ENCODE measurements at places on chromosomes 12 and 14. TPM values are rescaled to one million over a fixed set of nuclear protein-coding genes. Genes with fewer than 3 reads are reported as not detected.

Gene TPPP2
- total RNA-seq = not detected

Gene TAS2R43
- 1.3 TPM for total RNA-seq

Gene OTUB2
- 1.3 TPM for total RNA-seq

Gene SCN8A
- 3.6 TPM for total RNA-seq

Gene RAPGEF3
- 15.6 TPM for total RNA-seq

Gene GALNT16
- total RNA-seq = 6.4 TPM

Gene GALC
- total RNA-seq = 29.8 TPM

Gene CACNA1C
- 89.4 TPM for total RNA-seq

Gene AICDA
- total RNA-seq = not detected

Gene LMNTD1
- total RNA-seq = 0.76 TPM

Gene KRT6A
- total RNA-seq = 1.4 TPM

Gene PRICKLE1
- 0.93 TPM for total RNA-seq

Gene RHEBL1
- total RNA-seq = 0.38 TPM

Gene OR4Q2
- total RNA-seq = not detected

Gene PLEKHG7
- 1.2 TPM for total RNA-seq

DNA sequence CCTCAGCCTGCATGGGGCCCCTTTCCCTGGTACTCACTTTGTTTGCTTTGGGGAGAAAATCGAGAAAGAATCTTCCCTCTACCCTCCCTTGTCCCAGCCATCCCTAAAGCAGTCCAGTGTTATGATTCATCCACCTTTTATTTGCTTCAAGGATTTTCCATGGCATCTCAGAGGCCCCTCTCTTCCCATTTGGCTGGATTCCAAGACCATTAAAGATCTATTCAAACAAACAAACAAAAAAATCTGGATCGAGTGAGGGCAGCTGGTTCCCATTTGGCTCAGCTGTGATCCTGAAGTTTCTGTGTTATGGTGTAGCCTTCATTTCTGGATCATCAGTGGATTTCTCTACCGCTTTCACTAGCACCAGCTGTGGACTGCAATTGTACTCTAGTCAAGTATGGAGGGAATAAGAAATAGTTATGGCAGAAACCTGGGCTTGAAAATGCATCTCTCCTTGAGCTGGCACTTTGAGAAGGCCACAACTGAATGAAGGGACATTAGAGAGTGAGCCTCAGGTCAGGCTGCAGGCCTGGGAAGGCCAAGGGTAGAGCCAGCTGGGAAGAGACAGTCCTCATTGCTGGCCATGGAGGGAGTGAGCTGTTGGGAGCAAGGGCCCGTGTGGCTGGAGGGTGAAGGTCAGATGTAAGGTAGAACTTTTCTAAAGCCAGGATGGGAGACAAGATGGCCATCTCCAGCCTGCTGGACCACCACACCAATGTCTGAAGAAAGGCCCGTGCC, 13.7 kb downstream of the KRT71 start:
- DNase-seq = peak; percentile 6

DNA sequence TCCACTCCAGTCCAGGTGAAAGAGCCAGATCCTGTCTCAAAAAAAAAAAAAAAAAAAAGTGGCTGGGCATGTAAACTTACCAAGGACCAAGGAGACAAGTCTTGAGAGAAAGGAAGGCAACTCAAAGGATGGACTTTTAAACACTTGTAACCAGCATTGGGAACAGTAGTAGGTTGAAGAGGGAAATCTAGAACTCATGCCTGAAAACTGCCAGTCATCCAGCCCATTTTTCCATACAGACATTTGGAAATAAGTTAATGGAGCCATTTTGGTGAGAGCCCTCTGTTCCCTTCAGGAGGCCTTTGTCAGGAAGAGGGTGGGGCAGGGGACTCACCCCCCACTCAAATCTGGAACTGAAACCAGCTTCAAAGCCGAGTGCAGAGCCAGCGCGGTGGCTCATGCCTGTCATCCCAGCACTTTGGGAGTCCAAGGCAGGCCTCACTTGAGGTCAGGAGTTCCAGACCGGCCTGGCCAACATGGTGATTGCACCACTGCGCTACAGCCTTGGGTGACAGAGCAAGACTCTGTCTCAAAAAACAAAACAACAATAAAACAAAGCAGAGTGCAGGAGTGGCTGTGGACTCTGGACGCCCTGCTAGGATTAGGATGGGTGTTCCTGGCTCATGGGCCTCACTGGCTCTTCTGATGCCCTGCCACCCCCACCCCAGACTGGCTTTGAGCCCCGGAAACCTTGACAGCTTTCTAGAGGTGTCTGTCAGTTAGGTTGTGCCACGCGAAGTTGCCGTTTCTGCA, 1.6 kb upstream of the MLXIP start:
- DNase-seq = peak; percentile 76

DNA sequence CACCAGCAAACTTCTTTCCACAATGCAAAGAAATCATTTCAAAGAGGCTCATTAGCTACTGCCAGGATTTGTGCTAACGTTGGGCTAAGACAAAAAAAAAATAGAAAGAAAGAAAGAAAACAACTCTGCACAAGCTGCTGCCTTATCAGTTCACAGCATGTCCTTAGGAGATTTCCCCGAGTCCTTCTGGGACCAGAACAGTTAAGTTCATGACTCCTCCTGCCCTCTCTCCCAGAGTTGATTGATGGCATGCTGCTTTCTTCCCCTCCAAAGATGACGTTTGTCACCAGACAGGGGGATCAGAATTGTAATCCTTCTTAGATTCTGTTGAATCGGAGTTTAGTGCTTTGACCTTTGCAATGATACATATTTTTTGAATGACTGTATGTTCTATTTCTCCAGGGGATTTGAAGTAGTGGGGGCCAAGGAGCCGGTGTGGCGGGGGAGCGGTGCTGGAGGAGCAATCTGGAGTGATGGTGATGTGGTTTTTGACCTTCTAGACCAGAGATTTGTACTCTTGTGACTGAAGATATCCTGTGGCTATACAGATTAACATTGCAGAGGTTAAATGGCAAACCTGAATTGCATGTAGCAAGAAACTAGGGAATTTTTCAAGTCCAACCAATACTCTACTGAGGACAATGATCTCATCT, 409.2 kb upstream of the TMPO start:
- no peak for DNase-seq

- DNase-seq = no peak
Observed at GRCh38 chr14:98847521-98848468, 424.2 kb downstream of the BCL11B start.

- DNase-seq = peak; percentile 77
Observed at GRCh38 chr12:124490584-124491305, 76.7 kb downstream of the NCOR2 start.

- peak; percentile 67 for DNase-seq
Observed at GRCh38 chr12:94282675-94283074, 134.3 kb downstream of the PLXNC1 start.

- DNase-seq = no peak
Observed at GRCh38 chr12:64010069-64010686, 165.7 kb downstream of the SRGAP1 start.

DNA sequence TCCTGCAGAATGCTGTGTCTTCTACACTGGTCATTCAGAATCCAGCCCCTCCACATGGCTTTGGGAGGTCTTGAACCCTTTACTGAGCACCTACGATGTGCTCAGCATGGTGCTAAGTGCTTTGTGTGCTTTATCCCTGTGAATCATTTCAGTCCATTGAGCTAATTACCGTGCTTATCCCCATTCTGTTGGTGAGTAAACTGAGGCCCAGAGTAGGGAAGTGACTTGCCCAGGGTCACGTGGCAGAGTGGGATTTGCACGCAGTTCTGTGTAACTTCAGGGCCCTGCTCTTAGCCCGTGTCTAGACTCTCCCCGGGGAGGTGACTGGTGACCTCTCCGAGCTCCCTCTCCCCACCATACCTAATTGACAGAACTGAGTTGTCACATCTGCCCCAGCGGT, 27.4 kb downstream of the MVK start:
- no peak for DNase-seq

- no peak for DNase-seq
Observed at GRCh38 chr12:37672655-37673260, 643.8 kb upstream of the ALG10B start.

DNA sequence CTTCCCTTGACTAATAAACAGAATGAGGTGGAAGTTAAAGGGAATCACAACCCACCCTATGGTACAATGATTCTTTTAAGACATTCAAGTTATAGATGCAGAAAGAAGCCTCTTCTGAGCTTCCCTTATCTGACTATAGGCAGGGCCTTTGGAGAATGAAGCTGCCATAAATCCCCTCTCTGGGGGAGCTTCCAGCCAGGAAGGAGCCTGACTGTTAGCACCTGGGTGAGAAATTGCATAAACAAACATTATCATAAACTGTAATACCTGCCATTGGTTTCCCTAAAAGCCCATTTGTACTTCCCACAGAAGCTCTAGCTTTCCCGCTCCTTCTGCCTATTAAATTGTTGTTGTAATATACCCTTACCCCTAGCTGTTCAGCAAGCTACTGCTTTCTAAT, 81.3 kb upstream of the RESF1 start:
- no peak for DNase-seq

- DNase-seq = no peak
Observed at GRCh38 chr12:25025951-25026490, 77.1 kb upstream of the BCAT1 start.

DNA sequence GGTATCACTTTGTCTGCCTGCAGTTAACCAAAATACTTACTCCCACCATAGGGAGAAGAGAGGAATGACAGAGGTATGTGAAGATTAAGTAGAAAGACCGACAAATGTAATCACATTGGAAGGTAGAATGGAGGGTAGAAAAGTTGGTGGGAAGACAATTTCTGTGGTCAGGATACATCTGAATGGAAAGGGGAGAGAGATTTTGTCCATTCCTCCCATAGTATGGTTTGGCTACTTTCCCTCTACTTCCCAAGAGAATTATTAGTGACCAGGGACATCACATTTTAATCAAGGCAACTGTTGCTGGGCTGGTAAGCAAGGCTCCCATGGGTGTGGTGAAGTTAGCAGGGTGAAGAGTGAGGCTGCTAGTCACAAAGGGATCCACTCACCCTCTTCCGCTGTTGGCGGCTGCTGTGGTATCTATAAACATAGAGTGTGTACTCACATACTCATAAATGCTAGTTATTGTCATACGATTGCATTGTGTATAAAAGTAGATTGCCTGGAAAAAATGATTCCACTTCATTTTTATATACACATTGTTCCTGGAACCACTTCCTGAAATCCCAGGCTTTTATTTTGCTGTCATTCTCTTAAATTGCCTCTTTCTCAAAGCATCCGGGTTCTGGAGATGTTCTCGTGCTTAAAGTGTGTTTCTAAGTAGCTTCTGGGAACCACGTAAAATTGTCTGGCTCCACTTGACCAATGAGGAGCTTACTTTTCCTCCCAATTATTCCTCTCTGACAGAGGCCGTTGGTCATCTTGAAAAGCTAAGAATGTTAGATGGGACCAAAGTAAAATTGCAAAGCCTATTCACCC, 413.1 kb downstream of the ZFP36L1 start:
- DNase-seq = peak; percentile 81

- DNase-seq = no peak
Observed at GRCh38 chr14:96237641-96238040, 18.4 kb upstream of the BDKRB1 start.

GRCh38 chr12:131346555-131347344, 364.1 kb upstream of the SFSWAP start:
- no peak for DNase-seq

DNA sequence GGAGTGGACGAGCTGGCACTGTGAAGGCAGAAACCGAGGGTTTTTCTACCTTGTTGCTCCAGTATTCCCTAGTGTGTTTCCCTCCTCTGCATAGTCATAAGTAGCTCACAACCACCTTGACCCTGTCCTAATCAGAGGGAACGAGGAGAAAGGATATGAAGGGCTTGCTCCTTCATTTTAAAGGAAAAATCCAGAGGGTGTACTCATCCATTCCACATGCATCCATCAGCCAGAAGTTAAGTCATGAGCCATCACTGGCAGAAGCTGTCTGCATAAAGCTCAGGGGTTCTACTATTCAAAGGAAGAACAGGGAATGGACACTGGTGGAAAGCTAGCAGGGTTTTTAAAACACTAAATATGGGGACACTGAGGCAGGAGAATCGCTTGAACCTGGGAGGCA, 84.3 kb upstream of the FOXN3 start:
- no peak for DNase-seq

- DNase-seq = peak; percentile 74
Observed at GRCh38 chr12:459430-460258, at the start of gene B4GALNT3. Gene B4GALNT3, plus strand, starts transcription at chr12:459939. Its CDS starts 438 bp downstream, at chr12:460377.

- DNase-seq = no peak
Observed at GRCh38 chr12:63093084-63093483, 57.9 kb downstream of the AVPR1A start.

GRCh38 chr14:48250575-48250974, 575.2 kb upstream of the MDGA2 start:
- no peak for DNase-seq

DNA sequence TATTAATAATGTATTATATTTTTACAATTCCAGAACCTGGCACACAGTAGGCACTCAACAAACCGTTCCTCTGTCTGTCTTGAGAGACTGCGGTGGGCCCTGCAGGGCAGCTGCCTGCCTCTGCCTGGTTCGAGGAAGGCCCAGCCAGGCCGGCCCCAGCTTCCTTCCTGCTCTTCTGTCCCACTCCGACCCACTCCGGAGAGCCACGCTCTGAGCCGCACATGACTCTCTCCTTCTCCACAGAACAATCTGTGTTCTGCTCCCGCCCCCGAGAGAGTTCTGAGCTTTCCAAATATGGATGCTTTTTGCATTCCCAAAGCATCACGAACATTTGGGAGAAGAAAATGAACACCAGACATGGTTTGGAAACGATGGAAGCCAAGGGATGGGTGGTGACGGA, 57.3 kb downstream of the TTC7B start:
- DNase-seq = peak; percentile 78

DNA sequence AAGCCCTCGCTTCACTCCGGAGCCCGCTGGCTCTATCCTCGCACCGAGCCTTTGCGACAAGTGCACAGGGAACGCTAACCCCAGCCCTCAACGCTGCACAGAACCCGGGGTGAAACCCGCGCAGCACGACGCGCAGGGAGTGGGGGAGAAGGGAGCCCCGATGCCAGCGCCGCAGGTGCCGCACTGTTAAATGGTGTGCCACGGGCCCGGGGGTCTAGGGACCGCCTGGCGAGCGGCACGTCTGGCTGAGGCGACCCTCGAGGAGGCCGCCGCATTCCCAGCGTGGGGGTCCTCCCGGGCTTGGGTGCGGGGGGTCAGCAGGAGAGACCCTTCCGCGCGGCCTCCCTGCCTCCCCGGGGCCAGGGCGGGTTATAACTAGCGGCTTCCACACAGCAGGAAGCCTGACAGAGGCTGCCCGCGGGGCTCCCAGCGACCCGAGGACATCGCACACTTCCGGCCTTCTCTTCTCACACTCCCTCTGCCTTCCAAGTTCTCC, 23.8 kb upstream of the LRTM2 start:
- peak; percentile 76 for DNase-seq

GRCh38 chr12:111244673-111245072, 124.2 kb downstream of the PHETA1 start:
- no peak for DNase-seq

GRCh38 chr12:57803319-57803893, 15.1 kb downstream of the AVIL start:
- DNase-seq = peak; percentile 65

GRCh38 chr12:109538191-109538863, 35.0 kb downstream of the MMAB start:
- no peak for DNase-seq

DNA sequence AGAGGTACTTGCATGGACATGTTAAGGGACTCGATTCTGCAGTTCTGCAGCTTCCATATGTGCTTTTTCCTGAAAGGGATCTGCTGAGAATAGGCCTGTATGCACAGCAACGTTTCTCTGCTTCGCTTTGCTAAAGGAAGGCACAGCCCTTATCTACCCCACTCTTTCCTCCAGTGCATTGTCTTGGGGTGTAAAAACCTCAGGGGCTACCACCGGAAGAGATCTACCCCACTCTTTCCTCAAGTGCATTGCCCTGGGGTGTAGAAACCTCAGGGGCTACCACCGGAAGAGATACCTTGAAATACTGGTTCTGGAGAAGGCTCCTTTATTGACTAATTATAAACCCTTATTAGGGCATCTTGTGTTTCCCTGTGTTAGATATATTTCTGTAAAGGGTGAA, 52.9 kb downstream of the SEL1L start:
- DNase-seq = no peak

Measured in mucosa of descending colon (tissue), 3 donors.